ENCODE measurements at places on chromosomes 4 and X. TPM values are rescaled to one million over a fixed set of nuclear protein-coding genes. Genes with fewer than 3 reads are reported as not detected.

The XAGE2 gene
- not detected for total RNA-seq

- DNase-seq: no peak
These were observed 2.8 kb upstream of the CTBP1 start for GRCh38 chr4:1251773-1252066.

GRCh38 chr4:184250795-184251669 is 33.4 kb upstream of the ENPP6 start:
- no peak for DNase-seq

- DNase-seq: no peak
These were observed 27.6 kb upstream of the INTU start for GRCh38 chr4:127604949-127605709.

- no peak for DNase-seq
These were observed 1.1 kb downstream of the CFAP299 start for GRCh38 chr4:80336582-80336981.

DNA sequence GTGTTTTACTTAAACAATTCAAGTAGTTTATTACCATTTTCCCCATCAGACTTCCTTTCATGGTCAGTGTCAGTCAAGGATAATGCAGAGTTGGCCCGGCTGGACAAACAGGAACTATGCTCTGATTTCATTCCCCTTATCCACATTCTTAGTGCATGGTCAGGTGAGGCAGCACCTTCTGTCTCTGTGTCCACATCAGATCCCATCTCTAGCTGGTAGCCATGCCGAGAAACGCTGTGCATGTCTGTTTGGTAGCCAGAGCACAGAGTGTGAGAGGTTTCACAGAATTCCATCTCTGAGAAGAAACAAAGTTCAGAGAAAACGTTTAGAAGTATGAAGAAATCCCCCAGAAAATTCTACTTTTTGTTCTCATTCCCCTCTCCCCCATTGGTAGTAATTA is 423.7 kb upstream of the TEX13C start:
- no peak for DNase-seq

The GLRA3 gene
- not detected for total RNA-seq

DNA sequence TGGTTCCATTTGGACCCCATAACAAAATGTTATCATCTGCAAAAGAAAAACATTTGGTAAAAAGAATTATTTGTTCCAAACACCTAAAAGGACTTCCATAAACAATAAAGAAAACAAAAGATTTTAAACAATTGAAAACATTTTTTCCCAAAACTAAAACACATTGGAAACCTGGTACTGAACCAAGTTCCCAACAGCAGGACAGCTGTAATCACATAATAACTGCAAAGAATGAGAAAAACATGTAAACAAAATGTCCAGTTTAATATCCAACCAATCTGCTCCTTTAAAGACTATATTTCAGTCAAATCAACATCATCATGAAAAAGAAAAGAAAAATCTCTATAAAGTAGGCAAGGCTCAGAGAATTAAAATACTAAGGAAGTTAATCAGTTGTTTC is 36.3 kb downstream of the PRDM5 start:
- no peak for DNase-seq

The EDA gene
- 3.6 TPM for total RNA-seq

The MAOB gene
- total RNA-seq: not detected

- DNase-seq: no peak
These were observed 9.7 kb upstream of the TMEM165 start for GRCh38 chr4:55386073-55386472.

The MMRN1 gene
- 0.11 TPM for total RNA-seq

DNA sequence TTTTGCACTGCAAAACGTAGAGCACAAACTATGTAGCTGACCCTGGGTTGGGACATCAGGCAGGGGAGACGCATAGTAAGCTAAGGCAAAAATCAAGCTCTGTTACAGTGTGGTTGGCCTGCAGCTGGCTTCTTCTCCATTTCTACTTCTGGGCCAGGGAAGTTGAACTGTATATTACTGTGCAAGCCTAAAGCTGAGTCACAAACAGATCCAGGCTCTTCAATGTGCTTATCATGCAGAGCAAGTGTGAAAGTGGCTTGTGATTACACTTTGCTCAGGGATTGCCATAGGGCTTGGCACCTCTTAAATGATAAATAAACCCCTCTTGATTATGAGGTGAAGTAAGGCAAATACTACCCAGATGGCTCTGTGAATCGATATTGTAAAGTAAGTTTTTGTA is 40.5 kb downstream of the CLDN34 start:
- no peak for DNase-seq

GRCh38 chr4:83490876-83491450 is 6.1 kb upstream of the ABRAXAS1 start:
- no peak for DNase-seq

- no peak for DNase-seq
These were observed 197.0 kb downstream of the CAMK2D start for GRCh38 chr4:113564493-113564892.

GRCh38 chr4:38734911-38735310 is 47.9 kb downstream of the TLR10 start:
- DNase-seq: no peak

DNA sequence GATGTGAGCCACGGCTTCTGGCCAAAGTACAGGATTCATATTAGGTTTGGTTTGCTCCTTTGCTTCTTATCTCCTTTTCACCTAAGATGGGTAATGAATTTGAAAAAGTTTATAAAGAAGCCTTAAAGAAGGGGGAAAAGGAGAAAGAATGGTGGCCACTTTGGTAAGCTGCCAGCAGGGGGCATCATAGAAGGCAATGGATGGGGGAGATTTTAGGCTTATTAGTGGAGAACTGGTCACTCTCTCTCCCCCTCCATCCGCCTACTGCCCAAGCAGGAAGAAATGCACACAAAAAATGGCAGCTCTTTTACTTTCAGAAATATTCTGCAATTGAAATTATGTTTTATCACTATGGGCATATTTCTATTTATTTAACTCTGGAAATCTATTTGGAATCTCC is 32.0 kb downstream of the SPARCL1 start:
- DNase-seq: no peak

- DNase-seq: no peak
These were observed 85.8 kb upstream of the PUDP start for GRCh38 chrX:7233580-7234406.

- DNase-seq: no peak
These were observed 137.9 kb upstream of the MAMLD1 start for GRCh38 chrX:150225266-150225665.

The LRRC66 gene
- total RNA-seq: 0.19 TPM

GRCh38 chrX:153305972-153306371 is 15.6 kb downstream of the PNMA6F start:
- DNase-seq: no peak

- DNase-seq: no peak
These were observed 72.0 kb upstream of the MED14 start for GRCh38 chrX:40807384-40807783.

- no peak for DNase-seq
These were observed 1632.9 kb upstream of the TENM3 start for GRCh38 chr4:180610324-180610723.

GRCh38 chr4:42446823-42447222 is 49.5 kb downstream of the SHISA3 start:
- no peak for DNase-seq

DNA sequence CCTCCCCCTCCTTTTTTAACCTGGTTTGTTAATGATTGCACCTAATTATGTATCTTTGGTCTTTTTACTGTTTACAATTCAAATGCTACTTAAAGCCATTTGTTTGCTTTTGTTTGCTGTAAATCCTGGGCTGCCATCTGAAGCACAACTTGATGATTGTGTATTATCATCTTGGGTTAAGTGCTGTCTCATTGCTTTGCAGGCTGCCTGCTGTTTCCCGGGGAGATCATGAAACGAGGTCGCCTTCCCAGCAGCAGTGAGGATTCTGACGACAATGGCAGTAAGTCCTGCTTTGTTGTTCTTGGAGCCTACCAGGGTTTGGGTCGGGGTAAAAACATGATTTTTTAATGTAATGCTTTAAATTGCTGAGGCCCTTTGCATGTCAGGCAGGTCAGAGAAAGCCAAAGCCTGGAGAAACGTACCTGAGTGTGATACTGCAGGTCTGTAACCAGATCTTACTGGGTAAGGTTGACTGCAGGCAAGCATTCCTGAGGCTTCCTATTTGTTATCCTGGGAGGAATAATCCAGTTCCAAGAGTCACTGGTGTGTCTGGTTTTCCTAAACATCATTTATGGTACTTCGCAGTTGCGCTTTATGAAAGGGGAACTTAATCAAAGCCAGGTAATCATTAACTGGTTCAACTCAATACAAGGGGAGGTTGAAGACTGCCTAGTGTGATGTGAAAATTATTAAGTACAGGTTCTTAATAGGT is 22.2 kb downstream of the JADE1 start:
- DNase-seq: no peak

DNA sequence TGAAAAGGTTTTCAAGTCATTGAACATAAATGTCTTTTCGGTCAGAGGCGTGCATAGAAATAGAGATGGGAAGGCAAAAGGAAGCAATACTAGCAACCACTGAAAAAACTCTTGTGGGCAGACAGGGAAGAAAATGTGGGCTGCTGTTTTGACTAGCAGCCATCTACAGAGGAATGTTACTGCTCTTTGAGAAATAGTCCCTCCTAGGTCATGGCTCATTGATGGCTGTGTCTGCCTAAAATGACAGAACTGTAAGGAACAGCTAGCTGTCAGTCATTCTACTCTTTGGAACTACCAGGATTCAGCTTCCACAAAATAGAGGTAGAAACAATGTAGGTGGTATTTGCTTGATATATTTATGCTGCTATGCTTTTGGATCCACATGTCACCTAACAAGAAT is 26.9 kb upstream of the TMPRSS11B start:
- no peak for DNase-seq

The C4orf51 gene
- not detected for total RNA-seq

- DNase-seq: no peak
These were observed 33.0 kb downstream of the GSTCD start for GRCh38 chr4:105741548-105741947.

DNA sequence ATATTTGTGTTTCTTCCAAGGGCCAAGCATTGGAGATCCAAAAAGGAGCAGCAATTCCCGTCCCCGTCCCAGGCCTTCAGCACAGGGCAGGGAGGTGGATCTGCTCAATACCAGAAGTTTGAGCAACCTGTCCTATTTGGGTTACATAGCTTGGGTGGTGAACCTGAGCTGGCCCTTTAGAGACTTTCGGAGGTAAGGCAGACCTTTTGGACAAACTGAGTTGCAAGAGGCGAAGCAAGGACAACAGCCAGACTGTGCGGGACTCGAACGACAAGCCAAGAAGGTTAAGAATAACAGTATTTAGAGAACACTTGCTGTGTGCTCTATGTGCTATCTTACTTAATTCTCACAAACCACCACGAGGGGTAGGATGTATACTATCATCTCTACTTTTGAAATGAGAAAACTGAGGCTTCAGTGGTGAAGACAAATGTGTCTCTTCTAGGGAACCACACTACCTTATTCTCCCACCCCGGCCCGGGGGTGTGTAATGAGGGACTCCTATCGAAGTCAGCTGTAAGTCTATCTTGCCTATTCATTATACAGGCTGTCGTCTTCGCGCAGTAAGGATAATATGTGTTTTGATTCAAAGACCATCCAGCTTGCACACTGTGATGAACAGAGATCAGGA is 1.3 kb downstream of the NOP14 start:
- DNase-seq: peak; percentile 78

The GLOD5 gene
- total RNA-seq: not detected
